Stimulated activated CD8-positive, alpha-beta memory T cell treated with anti-CD3 and anti-CD28 coated beads, Interleukin-4, amount 100 ng/mL, for 4 hours (primary cell): ENCODE measurements at places on chromosomes 3 and 15.

DNA sequence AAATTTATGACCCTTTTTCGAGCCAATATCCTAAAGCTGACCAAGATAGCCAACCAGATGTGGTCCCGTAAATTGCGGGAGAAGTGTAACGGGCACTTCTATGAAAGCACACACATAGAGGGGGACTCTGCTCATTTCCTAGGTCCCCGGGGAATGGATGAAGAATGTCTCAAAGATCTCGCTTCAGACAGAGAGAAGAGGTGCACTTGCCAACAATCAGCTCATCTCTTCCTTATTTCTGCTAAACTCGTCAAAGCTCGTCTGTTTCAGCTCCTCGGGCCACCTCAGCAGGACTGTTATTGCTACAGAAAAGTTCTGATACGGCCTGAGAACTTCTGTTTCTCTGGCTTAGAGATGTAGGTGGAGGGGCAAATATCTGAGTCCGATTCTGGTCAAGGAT, 71.8 kb downstream of the TM2D3 start:
- no peak for DNase-seq

- no peak for DNase-seq
Observed at GRCh38 chr3:154759966-154760365, 320.2 kb upstream of the MME start.

- no peak for DNase-seq
Observed at GRCh38 chr3:70507486-70507885, 195.0 kb upstream of the MDFIC2 start.

DNA sequence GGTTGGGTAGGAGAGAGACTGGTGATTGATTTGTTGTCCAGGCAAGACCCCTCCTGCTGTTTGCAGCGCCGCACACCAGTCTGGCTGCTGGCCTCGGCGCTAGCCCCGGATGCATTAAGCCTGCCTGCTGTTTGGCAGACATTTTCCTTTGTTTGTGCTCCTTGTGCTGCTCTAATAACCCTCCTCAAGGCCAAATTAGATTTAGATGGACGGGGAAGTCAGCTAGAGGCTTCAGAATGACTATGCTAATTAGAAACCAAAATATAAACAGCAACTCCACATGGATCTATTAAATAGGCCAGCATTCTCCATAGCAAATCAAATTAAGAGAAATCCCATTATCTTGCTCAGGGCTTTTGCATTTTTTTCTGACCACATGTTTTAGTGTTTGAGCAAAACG, 445.2 kb downstream of the SQOR start:
- no peak for DNase-seq

DNA sequence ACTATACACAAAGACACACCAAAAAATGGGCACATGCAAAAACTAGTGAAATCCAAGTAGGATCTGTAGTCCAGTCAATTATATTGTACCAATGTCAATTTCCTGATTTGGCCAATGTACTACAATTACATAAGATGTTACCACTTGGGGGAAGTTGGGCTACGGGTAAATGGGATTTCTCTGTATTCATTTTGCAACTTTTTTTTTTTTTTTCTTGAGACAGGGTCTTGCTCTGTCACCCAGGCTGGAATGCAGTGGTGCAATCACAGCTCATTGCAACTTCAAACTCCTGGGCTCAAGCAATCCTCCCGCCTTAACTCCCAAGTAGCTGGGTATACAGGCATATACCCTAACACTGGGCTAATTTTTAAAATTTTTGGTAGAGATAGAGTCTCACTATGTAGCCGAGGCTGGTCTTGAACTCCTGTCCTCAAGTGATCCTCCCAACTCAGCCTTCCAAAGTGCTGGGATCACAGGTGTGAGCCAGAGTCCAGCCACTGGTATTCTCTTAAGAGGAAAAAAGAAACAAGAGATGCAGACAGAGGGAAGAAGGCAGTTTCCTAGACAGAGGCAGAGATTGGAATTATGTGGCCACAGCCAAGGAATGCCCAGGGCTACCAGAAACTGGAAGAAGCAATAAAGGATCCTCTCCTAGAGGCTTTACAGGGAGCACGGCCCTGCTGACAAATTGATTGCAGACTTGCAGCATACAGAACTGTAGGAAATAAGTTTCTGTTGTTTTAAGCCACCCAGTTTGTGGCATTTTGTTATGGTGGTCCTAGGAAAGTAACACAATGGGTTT, 33.3 kb downstream of the TFDP2 start:
- no peak for DNase-seq

- no peak for DNase-seq
Observed at GRCh38 chr3:138199851-138200250, 12.8 kb downstream of the ARMC8 start.

- DNase-seq, result no peak
Observed at GRCh38 chr3:100850701-100851100, 141.4 kb downstream of the TFG start.

DNA sequence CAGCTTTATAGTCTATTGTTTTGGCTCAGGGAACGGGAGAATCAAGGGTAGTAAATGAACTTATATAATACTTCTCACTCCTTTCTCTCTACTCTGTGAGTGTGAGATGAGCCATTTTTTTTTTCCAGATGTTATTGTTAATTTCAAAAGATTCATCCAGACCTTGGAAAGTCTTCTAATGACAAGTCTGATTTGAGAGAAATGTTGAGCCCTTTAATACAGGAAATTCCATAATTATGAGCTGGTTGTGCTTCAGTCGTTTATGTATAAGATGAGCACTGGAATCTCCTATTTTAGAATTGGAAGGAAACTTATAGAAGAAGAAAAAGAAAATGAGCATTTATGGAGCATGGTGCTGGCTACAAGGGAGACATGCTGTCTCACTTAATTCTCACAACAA, 92.0 kb downstream of the FBN1 start:
- no peak for DNase-seq

GRCh38 chr3:165729756-165730155, 107.5 kb downstream of the BCHE start:
- DNase-seq, result no peak

DNA sequence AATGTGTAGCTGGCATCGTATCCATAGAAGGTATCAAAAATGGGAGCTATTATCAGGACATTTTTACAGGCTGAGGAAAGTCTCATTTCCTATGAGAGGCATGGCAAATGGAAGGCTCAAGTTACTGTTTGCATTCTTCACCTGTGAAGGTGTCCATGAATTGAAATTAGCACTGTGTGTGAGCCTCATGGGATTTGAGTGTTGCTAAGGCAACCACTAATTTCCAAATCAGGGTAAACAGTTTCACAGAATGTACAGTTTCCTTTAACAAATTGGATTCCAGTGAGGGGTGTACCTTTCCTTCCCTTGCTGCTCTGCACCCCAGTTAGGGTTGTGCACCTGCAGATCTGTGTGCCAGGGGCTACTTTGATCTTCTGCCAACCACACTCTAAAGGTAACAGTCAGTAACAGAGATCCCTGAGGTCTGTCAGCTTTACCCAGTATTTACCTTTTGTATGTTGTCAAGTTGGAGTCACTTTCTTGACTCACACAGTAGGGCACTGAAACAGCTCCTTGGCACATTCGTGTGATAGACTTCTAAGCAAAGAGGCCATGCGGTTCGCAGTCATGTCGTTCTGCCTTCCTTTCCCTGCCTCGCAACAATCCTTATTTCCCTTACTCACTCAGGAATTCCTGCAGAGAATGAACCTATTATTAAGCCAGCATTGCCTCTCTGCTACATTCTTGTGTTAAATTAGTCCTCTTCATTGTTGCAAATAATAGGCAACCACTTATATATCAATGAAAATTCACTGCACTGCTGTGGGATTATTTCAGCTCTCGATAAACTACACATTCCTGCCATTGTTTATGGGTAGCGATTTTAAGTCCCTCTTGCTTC, 129.8 kb upstream of the GBE1 start:
- no peak for DNase-seq
